ENCODE measurements at places on chromosomes 12 and 14.

DNA sequence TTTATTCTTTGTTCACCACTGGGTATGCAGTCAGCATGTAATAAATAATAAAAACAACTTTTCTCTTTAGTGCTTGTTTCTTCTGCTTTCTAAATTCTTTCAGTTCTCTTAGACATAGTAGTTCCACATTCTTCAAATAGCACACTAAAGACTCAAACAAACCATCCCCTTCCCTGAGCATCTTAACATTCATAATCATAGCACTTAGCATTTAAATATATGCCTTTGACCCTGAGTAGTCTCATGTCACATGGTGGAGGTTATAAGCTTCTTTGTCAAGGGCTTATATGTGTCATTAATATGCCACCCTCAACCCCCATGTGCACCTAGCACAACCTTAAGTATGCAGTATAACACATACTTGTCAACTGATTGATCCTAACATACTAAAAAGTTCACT is 212.7 kb downstream of the PHLDA1 start:
- DNase-seq, result peak; percentile 55

GRCh38 chr12:67456431-67456901 is 187.3 kb downstream of the CAND1 start:
- peak; percentile 77 for DNase-seq

DNA sequence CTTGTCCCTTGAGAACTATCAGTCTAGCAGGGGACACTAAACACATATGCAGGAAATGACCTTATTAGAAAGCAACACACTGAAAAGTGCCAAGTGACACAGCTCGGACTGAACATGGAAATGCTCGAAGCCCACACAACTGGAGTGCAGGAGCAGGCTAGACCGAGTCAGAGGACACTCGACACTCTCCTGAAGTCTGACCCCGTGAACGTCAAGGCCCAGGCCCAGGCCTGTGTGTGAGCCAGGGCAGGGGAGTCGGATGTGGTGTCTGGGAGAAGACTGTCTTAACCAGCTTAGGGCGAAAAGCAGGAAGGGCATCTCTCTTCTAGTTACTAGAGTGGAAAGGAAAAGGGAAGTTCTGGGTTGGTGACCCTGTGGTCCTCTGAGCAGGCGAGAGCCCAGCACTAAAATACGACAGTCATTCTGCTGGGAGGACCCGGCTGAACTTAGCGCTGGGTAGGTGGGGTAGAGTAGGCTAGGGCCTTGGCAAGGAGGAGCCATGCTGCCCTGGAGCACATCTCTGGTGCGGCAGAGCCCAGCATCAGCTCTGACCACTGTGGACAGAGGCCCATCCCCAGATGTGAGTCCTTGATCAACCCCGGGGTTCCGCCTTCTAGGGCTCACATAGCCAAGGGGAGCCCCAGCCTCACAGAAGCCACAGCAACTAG is 93.0 kb downstream of the NTF3 start:
- DNase-seq, result no peak

DNA sequence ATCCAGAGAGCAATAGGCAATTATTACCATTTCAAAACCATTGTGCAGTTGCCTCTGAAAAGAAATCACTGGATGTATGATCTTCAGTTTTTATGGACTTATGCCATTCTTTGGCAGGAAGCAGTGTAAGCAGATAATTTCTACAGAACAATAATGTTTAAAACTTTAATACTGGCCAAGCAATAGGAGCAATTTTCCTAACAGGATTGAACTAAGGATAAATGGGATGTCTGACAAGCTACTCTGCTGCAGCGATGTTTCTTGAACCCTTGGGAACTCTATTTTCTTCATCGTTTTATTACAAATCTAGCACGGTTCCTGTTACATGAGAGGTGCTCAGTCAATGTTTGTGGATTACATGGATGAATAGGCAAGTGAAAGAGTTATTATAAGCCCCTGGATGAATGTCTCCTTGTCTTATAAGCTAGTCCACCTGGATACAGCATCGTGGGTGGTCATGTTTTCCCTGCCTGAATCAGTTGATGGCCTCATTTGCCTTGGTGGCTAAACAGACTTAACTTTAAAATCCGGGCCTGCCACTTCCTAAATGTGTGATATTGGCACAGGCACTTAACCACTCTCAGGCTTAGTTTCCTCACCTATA is 68.2 kb upstream of the MDM1 start:
- DNase-seq, result no peak

- no peak for DNase-seq
Observed at GRCh38 chr14:90660865-90661570, 155.2 kb downstream of the TTC7B start.

- no peak for DNase-seq
Observed at GRCh38 chr14:71754422-71755095, 177.7 kb upstream of the RGS6 start.

DNA sequence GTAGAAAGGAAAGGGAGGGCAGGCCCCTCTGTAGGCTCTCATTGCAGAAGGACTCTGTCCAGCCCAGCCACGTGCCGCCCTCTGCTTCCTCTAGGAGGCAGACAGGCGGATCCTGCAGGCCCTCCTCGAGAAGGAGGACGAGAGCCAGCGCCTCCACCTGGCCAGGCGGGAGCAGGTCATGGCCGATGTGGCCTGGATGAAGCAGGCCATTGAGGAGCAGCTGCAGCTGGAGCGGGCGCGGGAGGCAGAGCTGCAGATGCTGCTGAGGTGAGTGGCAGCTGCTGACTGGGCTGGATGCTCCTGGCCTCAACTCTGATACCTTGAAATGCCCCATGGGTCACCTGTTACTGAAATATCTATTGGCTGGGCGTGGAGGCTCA is 10.9 kb downstream of the TCHP start:
- DNase-seq, result peak; percentile 20

DNA sequence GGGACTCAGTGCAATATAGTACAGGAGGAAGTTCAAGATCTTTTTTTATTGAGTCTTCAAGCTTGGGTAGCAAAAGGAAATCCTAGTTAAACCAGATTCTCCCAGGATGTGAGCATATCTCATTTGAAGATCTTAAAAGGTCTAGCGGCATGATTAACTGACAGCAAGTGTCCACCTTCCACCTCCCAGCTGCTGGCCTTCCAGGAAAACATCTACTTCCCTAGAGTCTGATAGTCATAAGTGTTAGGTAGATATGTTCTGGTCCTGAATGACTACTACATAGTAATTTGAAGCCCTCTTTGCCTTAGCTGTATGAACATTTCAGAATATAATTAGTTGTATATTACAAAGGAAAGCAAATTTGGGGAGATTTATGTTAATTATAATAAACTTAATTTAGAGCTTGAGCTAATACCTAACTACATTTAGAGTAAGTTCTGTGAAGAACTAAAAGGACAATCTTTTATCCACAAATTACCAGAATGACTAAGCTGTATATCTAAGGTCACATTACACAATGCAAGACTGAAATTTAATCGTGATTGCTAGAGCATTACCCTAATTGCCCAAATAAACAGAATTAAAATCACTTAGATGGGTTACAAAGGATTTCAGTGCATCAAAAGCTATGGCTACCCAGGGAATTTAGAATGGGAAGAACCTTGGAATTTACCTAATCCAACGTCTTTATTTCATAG is 9.9 kb downstream of the LGR5 start:
- DNase-seq, result no peak

GRCh38 chr14:59060841-59061240 is 127.6 kb upstream of the DAAM1 start:
- DNase-seq, result no peak

DNA sequence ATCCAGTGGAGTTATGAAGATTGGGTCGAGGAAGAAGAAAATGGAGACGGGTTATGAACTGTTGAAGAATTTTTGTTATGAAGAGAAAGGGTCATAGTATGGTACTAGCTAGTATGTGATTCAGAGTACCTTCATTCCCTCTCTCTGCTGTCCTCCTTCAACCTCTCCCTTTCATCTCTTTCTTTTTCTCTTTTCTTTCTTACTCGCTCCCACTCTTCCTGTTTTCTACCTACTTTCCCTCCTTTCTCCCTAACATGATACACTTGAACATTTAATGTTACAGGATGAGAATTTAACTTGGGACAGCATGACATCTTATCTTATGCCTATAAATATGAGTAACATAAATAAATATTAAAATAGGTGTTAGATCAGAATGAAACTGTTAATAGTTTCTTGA is 112.9 kb downstream of the CCDC91 start:
- no peak for DNase-seq

DNA sequence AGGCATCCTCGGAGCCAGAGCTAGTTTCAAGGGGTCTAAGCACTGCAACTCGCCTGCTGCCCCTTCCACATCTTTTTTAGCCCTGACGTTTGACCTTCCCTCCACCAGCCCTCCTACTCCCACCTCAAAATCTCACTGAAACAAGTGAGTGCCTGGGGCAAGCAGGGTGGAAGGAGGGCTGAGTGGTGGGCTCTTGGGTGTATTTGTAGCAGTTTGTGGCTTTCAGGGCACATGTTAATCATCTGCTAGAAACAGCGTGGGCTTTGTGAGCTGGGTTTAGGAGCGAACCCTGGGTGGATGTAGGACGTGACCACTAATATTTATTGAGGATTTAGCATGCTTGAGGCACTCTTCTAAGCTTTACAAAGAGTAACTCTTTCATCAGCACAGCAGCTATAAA is 390.3 kb downstream of the GRIN2B start:
- no peak for DNase-seq

- peak; percentile 30 for DNase-seq
Observed at GRCh38 chr12:116202940-116203339, 74.6 kb downstream of the MED13L start.

- DNase-seq, result no peak
Observed at GRCh38 chr14:68328509-68328908, 464.4 kb downstream of the ZFP36L1 start.

GRCh38 chr14:23572836-23573235 is 5.2 kb upstream of the AP1G2 start:
- DNase-seq, result no peak

DNA sequence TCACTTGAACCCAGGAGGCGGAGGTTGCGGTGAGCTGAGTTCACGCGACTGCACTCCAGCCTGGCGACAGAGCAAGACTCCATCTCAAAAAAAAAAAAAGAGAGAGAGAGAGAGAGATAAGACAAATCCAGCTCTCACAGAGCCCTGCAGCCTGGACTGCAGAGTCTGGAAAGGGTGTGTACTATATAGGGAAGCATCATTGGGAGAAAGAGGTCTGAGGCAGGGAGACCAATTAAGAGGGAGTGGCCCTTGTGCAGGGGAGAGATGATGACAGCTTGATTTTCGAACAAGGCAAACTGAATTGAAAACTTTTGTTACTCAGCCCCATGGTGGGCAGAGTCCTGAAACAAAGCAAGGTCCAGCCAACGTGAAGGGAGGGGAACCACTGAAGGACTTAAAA is 116.2 kb downstream of the CCDC60 start:
- no peak for DNase-seq

DNA sequence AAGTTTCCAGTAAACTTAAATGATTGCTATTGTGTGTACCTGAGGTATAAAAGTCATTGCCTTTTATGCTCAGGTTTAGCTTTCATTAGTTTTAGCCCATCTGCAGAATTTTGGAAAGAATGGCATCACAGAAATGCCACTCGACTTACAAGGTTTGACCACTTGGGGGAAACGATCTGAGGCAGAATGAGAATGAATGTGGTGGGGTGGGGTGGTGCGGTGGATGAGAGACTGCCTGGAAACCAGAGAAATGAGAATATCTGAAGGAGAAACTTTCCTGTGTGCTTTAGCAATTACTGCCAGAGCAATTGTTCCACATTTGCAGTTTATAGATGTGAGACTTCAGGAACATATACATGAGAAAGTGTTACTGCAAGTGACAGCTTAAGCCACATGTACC is 225.4 kb upstream of the PDE3A start:
- DNase-seq, result no peak

DNA sequence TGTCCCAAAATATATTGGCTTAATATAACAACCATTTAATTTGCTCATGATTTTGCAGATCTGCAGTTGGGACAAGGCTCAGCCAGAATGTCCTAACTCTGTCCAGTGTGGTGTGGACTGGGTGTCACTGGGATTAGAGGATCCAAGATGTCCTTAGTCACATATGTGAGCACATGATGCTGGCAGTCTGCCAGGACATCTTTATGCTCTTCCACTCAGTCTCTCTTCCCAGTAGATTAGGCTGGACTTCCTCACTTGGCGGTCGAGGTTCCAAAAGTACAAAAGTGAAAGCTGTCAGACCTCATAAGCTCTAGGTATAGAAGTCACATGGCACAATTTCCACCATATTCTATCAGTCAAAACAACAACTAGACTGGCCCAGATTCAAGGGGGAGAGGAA is 167.9 kb upstream of the NTF3 start:
- DNase-seq, result no peak

DNA sequence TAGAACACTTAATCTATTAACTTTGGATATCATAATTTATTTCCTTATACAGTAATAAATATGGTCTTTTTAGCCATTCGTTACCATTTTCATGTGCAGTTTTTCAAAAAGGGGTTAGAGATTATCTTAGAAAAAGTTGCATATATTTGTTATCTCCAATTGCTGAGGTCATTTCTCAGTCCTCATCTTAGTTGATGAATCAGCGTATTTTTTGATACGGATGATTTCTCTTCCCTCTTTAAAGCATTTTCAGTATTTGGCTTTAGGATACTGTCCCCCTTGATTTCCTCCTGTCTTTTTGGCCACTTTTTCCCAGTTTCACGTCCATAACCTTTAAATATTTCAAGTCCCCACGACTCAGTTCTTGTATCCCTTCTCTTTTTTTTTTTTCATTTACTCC is 21.8 kb downstream of the DNAL1 start:
- no peak for DNase-seq

DNA sequence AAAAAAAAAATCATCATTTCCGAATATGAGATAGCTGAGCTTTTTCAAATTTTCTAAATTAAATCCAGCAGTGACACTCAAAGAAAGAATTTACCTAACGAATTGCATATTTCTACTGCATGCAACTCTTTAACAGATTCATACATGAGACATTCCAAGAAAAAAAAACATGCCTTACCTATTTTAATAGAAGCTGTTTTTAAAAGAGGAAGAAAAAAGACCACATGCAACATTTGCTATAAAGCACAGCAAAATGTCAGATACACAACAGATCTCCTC is 18.5 kb downstream of the CORO1C start:
- no peak for DNase-seq

GRCh38 chr12:116433249-116433648 is 125.9 kb upstream of the MAP1LC3B2 start:
- no peak for DNase-seq

- DNase-seq, result no peak
Observed at GRCh38 chr12:14275886-14276285, 89.6 kb upstream of the ATF7IP start.

- DNase-seq, result no peak
Observed at GRCh38 chr12:77435446-77436091, 370.2 kb upstream of the E2F7 start.

GRCh38 chr14:64721899-64722298 is 17.7 kb downstream of the PLEKHG3 start:
- DNase-seq, result no peak

DNA sequence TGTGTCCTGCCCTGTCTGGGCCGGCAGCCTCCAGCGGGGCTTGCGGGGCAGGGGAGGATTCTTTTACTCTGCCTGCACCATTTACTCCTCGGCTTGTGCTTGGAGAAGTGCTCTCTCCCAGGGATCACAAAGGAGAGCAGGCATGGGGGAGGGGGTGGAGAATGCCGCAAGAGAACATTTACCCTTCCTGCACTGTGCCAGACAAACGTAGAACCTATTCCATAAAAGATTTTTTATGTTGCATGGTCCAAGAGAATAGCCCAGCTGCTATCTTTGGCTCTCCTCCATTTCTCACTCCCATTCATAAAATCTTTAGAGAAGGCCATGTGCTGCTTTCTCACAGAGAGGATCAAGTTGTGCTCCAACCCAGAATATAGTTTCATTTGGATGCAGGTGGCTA is 159.4 kb downstream of the SPTSSA start:
- DNase-seq, result no peak

GRCh38 chr14:20415782-20416206 is 2.5 kb upstream of the TEP1 start:
- DNase-seq, result peak; percentile 61

- DNase-seq, result peak; percentile 86
Observed at GRCh38 chr12:108525681-108526080, 10.6 kb downstream of the FICD start.
